ENCODE measurements at places on chromosomes 2 and 18.

GRCh38 chr2:39640681-39641080 is 25.0 kb upstream of the TMEM178A start:
- H3K36me3 ChIP-seq: no peaks in the 10 kb centered on the region
- H3K4me3 ChIP-seq: no peak overlapping the region
- no peak for DNase-seq
- H3K27ac ChIP-seq: no peak overlapping the region
- peaks cover 5% of the 10 kb centered on the region for H3K27me3 ChIP-seq

DNA sequence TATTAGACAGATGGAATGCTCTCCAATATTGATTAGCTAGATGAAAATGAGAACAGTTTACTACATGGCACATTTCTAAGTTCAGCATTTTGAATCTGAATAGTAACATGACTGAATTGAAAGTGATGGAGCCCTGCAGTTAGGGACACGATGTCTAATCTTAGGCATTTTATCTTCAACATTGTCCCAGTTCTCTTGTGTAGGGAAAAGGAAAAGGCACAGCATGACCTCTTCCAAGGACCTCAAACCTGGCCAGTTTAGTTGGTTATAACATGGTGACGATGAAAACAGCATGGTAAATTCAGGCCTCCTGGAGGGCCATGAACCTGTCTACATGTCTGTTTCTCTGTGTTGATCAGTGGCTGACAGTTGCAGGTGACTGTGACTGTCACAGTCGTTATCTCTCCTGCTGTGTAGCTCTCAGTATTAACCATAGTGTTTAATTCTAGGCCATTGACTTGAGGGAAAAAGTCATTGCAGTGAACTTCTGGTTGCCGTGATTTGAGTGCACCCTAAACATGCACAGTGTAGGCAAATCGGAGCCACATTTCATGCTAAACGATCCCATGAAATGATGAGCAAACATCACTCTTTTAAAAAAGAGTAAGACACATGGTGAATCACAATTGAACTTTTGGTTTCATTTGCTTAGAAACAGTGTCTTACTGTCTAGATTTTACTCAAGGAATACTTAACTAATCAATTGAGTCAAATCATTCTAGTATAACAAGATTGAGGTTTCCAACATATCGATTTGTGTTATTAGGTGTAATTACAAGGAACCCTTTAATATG is 129.7 kb downstream of the PHLPP1 start:
- DNase-seq: no peak
- no peaks in the 10 kb centered on the region for H3K4me1 ChIP-seq
- H3K27ac ChIP-seq: no peak overlapping the region
- no peak overlapping the region for H3K4me3 ChIP-seq
- no peaks in the 10 kb centered on the region for H3K27me3 ChIP-seq

DNA sequence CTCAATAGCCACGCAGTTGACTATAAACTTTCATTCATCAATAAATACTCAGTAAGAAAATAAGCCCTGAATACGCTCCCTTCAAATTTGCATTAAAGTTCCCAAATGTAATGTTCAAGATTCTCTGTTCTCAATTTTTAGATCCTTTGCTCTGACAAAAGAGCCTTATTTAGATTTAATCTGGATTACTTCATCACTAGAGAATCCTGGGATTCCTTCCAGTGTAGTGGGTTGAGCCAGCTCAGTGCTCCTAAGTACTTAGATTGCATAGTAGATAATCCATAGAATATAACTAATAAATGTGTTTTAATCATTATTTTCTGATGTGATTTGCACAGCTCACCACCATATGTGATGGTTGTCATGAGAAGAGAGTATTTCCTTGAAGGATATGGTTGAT is 1286.2 kb downstream of the SUCLG1 start:
- no peak for DNase-seq
- no peaks in the 10 kb centered on the region for H3K4me1 ChIP-seq

GRCh38 chr2:200615247-200615646 is 29.4 kb downstream of the AOX1 start:
- no peak for DNase-seq
- H3K4me1 ChIP-seq: no peaks in the 10 kb centered on the region

- peaks cover 9% of the 10 kb centered on the region for H3K27me3 ChIP-seq
- peaks cover 22% of the 10 kb centered on the region for H3K4me1 ChIP-seq
- no peak overlapping the region for H3K4me3 ChIP-seq
- DNase-seq: no peak
- H3K27ac ChIP-seq: no peak overlapping the region
- no peaks in the 10 kb centered on the region for H3K36me3 ChIP-seq
Observed at GRCh38 chr2:99898336-99899048, 243.9 kb downstream of the AFF3 start.

All from glutamatergic neuron (in vitro differentiated cells).